ENCODE measurements at places on chromosomes 5 and 9.
A peak's percentile ranks its signal among the peaks of the same experiment; 100 is the strongest.

- no peak for DNase-seq
Observed at GRCh38 chr5:32595118-32595517, 9.8 kb downstream of the SUB1 start.

DNA sequence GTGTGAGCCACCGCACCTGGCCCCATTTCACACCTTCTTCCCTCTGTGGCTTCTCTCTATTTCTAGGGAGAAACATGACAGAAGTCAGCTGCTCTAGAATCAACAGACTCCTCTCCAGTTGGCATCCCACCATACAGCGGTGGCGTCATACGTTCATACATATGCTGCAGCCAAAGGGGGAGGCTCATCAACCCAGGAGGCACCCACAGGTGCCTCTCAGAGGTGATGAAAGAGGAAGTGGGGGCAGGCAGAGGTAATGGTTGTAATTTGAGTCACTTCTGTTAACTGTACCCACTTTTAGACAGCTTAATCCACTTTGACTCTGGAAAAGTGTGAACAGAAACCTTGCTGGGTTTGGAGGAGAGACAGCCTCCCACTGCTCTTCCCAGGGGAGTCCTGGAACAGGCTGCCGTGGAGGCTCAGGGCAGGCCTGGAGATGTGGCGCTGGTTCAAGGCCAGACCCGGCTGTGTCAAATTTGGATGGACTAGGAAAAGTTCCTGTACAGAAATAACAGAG, 47.3 kb upstream of the SUB1 start:
- no peak for DNase-seq

GRCh38 chr9:100370064-100370723, 17.5 kb upstream of the TEX10 start:
- DNase-seq: no peak

DNA sequence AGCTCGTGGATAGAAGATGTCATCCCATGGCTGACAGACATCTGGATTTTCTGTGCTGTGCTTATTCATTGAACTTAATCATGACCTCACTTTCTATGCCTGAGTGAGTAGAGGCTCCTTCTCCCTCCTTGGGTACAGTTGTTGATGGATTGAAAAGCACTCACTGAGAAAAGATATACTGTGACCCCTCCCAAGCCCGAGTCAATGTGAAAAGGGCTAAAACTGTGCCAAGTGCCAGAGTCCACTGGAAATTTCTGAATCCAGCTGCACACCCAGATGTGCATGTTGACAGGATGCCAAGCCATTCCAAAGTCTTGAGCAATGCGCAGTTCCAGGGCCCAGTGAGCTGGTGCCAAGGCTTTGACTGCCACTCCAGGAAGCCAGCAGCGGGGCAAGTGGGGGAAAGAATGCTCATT, 473.0 kb downstream of the NTRK2 start:
- DNase-seq: no peak

DNA sequence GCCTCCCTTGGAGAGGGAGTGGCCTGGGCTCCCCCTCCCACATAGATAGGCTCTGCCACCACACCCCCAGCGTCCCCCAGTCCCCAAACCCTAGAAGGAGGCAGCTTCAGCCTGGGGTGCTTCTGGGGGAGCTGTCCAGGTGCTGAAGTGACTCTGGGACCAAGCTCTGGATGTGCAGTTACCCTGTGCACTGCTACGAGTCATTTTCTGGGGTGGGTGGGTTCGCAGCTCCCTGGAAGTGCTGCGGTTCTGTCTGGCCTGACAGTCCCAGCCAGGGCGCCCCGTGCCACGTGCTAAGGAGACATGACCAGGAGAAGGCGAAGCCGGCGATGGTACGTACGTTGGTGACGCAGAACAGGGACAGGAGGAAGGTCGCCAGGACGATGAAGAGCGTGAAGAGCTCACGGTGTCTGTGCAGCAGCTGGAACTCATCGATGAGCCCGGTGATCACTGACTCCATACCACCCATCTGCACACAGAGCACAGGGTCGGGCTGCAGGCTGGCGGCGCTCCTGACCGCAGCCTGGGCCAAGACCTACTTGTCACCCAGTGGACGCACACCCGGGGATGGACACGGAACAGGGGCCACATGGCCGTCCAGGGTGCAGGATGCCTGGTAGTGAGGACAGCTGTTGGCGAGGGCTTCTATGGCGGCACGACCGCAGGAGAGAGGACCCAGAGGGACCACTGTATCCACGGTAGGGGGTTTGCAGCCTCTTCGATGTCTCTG, 35.7 kb downstream of the SLC6A3 start:
- DNase-seq: no peak

DNA sequence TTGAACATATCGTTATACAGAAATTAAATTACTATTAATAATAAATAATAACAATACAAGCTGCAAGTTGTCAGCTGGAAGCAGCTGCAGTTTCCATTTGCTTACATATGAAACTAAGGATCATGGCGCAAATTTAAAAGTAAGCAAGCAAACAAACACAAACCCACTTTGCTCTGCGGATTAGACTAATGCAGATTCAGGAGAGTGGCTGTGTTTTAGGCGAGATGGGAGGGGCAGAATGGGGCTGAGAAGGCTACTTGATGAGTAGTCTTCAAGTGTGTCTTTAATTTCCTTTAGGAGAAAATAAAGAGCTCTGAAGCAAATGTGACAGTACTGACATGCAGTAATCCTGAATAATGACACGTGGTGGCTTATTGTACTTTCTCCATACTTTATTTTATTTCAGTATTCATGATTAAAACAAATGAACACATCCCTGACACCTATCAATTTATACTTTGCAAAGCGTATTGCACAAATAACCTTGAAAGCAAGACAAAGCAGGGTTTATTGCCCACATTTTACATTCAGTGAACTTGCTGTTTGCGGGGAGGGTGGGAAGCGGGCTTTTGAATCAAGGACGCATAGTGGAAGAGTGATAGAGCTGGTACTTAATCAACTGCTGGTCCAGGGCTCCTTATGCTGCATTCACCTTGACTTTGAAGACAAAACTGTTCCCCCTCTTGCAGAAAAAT, 221.4 kb upstream of the TRIM32 start:
- no peak for DNase-seq

GRCh38 chr5:3041001-3041400, 289.5 kb upstream of the IRX2 start:
- DNase-seq: no peak

- no peak for DNase-seq
Observed at GRCh38 chr5:149437391-149438040, 58.4 kb upstream of the IL17B start.

- no peak for DNase-seq
Observed at GRCh38 chr5:91607675-91608074, 224.6 kb upstream of the ARRDC3 start.

- no peak for DNase-seq
Observed at GRCh38 chr5:175207321-175208040, 236.5 kb downstream of the DRD1 start.

DNA sequence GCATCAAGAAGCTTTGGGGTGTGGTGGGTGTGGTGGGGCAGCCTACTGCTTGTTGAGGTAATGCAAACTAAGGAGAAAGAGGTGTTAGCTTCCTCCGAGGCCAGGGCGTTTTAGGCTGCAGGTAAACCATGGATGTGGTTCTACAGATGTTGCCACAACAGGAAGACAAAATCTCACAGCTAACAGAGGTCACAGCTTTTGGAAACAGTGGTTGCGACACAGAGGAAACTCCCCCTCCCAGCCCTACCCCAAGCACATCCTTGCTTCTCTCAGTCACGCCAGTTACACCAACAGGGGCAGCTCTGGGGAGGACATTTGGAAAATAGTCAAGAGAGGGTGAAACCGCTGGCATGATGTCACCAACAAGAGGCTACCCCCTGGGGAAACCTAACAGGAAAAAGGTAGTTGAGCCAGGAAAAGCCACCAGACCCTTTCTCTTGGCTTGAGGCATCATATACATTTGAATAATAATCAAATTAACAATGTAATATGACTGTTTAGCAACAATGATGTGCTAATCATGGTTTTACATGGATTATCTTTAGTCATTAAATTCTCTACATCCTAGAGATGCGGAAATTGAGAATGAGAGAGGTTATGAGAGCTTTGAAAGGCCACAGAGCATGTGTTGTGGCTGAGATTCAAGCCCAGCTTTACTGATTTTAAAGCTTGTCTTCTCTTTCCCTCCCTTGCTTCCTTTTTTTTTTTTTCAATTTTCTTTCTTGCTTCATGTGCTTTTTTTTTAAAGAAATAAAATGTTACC, 82.2 kb upstream of the IL12B start:
- DNase-seq: no peak

- no peak for DNase-seq
Observed at GRCh38 chr9:33418090-33418489, 15.7 kb upstream of the AQP7 start.

- DNase-seq: no peak
Observed at GRCh38 chr5:172943283-172943841, 15.9 kb upstream of the RPL26L1 start.

- no peak for DNase-seq
Observed at GRCh38 chr5:138999674-139000073, 124.5 kb upstream of the LRRTM2 start.

DNA sequence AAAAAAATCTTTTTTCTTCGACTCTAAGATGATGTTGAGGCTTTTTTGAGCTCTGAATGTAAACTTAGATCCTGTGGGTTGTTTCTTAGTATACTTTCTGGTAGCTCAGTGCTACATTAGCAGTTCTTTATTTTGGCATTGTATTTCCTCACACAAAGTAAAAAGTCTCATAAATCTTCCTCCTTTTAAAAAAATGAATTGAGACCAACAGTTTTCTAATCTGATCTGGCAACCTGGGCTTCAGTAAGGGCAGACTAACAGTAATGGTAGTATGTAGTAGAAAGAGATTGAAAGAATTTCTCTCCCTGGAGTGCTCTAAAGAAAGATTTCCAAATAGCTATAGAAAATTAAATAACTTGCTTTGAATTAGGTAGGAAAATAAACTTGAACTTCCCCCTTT, 31.4 kb downstream of the ZCCHC7 start:
- DNase-seq: no peak

GRCh38 chr9:75941066-75941465, 50.6 kb downstream of the PCSK5 start:
- DNase-seq: no peak

GRCh38 chr5:132773601-132774355, 3.3 kb downstream of the SEPTIN8 start:
- DNase-seq: no peak

- DNase-seq: no peak
Observed at GRCh38 chr5:178120607-178121357, 7.5 kb downstream of the N4BP3 start.

DNA sequence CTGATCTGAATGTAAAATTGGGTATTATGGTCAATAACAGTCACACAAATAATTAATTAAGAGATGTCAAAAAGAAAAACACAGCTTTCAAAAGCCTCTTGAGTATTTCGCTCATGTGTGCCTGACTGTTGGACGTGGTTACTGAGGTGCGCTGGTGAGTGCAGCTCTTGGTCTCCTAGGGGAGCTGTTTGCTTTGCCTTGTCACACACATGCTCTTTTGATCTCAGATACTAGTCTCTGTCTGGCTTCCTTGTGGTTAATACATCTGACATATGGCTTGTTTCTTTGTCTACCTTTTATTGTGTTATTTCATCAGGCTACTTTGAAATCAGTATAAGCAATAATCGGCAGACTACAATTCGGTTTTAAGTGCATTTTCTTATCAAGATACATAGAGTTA, 51.5 kb downstream of the PCSK1 start:
- DNase-seq: no peak

DNA sequence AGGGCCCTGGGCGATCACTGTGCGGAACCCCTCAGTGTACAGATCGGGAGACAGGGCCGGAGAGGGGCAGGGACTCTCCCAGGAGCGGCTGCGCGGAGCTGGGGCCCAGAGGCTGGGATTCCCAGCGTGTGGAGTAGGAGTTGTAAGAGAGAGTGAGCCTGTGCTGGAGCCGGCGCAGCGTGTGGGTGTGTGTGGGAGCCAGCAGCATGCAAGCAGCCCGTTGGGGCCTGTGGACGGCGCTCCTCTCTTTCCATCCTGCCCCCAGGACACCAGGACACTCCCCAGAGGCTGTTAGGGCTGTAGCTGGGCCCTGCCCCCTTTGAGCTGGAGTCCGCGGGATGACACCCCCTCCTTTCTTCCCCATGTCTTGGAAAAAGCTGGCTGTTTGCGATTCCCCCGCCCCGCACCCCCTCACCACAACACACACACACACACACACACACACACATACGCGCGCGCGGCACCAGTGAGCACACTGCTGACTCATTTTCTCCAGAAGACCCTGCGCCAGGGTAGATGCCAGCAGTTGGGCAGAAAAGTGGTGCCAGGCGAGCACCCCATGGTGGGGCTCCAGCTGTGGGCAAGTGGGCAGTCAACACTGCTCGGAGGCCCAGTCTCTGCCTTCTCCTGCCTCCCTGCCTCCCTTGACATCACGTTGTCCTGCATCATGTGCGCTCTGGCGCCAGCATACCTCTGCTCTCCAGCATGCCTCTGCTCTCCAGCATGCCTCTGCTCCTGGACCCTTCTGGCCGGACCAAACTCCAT, 1.5 kb downstream of the COL27A1 start:
- DNase-seq: peak; percentile 55

DNA sequence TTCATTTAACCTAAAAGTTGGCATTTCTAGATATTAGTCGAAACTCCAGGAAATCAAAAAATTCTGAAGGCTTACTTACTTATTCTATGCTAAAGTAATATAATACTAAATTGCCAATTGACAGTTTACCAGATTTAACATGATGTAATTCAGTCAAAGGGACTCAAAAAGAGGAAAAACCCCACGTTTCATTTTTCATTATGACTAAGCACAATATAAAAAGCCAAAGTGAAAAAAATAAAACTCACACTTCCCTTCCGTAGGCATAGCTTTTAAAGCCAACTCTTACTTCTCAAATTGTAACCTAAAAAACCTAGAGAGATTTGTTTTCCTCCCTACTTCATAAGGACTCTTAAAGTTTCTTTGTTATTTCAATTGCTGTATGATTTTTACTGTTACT, 146.6 kb downstream of the RAPGEF6 start:
- no peak for DNase-seq

DNA sequence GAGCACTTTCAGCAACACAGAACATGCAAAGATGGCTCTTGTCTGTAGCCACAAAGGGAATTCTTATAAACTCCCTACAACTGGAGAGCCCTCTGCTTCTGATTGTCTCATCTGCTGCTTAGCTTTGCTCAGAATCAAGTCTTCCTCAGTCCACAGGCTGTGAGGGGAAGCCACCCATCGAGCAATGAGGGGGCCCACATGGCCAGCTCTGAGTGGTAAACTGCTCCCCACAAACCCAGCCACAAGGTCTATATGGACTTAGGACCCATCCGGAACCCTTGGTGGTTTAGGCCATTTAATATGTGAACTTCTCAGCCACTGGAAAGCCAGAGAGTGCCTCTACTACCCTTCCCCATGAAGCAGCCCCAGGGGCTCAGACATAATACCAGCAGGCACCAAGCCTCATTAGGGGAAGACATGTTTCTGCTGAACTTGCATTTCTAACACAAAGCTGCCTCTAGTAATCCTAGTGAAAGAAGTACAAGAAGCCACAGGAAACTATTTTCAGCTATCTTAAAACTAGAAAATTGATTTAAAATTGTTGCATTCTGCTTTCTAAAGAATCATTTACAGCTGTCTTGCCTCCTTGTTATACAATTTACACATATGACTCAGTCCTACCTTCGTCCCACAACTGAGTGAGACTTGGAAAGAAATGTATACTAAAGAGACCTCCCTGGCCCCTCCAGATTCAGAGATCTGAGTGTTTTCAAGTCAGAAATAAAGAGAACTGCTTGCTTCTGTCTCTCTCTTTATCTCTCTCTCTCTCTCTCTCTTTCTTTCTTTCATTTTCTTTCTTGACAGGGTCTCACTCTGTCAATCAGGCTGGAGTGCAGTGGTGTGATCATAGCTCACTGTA, 90.2 kb downstream of the ESM1 start:
- no peak for DNase-seq

Data from brain pericyte (primary cell).